ENCODE measurements at places on chromosomes 7 and 10.

DNA sequence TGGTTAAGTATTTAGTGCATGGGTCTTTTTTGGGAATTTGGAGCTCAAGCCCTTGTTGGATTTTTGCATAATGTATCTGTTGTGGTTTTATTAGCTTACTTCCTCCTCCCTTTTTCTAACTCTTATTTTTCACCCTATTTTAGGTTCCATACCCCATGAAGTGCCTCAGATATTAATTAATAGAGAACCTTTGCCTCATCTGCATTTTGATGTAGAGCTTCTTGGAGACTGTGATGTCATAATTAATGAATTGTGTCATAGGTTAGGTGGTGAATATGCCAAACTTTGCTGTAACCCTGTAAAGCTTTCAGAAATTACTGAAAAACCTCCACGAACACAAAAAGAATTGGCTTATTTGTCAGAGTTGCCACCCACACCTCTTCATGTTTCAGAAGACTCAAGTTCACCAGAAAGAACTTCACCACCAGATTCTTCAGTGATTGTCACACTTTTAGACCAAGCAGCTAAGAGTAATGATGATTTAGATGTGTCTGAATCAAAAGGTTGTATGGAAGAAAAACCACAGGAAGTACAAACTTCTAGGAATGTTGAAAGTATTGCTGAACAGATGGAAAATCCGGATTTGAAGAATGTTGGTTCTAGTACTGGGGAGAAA, 28.0 kb downstream of the SIRT1 start:
- no peak for DNase-seq

DNA sequence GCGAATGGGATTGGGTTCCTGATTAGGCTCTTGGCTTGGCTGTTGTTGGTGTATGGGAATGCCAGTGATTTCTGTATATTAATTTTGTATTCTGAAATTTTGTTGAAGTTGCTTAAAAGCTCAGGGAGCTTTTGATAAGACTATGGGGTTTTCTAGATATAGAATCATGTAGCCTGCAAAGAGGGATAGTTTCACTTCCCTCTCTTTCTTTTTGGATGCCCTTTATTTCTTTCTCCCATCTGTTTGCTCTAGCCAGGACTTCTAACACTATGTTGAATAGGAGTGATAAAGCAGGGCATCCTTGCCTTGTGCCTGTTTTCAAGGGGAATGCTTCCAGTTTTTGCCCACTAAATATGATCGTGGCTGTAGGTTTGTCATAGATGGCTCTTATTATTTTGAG, 40.4 kb upstream of the MPP7 start:
- DNase-seq = no peak

- peak; percentile 20 for DNase-seq
Measured at GRCh38 chr10:48363617-48364355, 57.3 kb downstream of the MAPK8 start.

DNA sequence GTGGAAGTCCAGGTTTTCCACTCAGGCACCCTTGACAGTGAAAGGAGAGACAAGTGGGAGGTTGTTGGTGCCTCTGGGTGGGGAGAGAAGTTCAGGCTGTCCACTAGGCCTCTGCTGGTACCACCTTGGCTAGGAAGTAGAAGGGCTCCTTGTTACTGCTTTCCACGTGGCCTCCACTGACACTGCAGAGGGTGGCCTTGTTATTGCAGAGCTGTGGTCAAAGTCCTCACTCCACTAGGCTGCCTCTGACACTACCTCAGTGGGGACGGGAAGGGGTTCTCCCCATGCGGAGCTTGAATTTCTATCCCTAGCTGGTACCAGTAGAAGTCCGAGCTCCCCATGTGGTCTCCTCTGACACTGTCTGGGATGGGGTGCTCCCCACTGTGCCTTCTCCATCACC, 14.9 kb upstream of the STOX1 start:
- DNase-seq = no peak

- no peak for DNase-seq
Measured at GRCh38 chr10:1465993-1466764, 271.1 kb downstream of the ADARB2 start.

DNA sequence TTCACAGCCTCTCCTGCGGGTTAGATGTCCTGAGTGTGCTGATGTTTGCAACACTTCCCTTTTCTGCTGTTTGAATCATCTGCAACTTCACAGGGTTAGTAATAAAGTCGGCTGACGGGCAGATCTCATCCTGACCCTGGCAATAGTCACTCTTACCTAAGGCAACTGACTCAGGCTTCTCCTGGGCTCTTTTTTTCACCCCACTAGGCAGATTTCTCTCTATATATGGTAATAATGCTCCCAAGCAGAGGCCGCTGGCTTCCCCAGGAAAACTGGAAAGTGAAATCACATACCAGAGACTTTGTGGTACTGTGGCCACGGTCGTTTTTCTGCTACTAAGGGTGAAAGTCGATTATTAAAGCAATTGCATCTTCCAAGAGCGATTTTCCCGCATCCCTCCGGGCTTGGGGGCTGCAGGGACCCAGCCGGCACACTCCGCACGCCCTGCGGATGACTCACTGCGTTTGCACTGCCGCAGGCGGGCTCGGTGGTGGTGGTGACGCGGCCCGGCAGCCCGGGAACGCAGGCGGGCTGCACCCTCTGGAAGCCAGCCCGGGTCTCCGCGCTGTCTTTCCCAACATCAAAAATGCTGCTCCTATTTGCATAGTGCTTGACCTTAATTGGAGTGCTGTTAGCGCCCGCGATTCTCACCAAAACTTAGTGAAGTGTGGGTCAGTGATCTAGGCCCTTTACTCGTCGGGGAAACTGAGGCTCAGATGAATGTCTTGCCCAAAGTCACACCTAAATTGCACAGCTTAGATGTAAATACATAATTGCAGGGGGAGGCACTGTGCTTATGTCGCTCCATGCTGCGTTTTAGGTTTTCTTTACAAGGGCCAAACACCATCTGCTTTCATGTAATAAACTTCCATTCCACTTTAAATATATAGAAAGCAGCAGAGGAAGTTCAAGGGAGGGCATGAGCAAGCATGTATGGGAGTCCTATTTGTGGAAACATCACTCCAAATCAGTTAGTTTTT, 47.6 kb upstream of the ITGB1 start:
- no peak for DNase-seq

- no peak for DNase-seq
Measured at GRCh38 chr7:55964261-55965099, at the start of gene NIPSNAP2. Gene NIPSNAP2, plus strand, starts transcription at chr7:55964585. Its CDS starts 25 bp downstream, at chr7:55964610.

- no peak for DNase-seq
Measured at GRCh38 chr10:4167216-4167615, 382.2 kb upstream of the KLF6 start.

GRCh38 chr7:155258226-155258560, 39.5 kb upstream of the INSIG1 start:
- DNase-seq = no peak

GRCh38 chr10:116752563-116752962, 10.2 kb upstream of the HSPA12A start:
- no peak for DNase-seq

- no peak for DNase-seq
Measured at GRCh38 chr7:36264123-36264801, 111.2 kb downstream of the EEPD1 start.

GRCh38 chr10:113982769-113983168, 60.9 kb upstream of the ADRB1 start:
- DNase-seq = no peak

GRCh38 chr10:13496931-13497330, 31.9 kb downstream of the BEND7 start:
- no peak for DNase-seq

DNA sequence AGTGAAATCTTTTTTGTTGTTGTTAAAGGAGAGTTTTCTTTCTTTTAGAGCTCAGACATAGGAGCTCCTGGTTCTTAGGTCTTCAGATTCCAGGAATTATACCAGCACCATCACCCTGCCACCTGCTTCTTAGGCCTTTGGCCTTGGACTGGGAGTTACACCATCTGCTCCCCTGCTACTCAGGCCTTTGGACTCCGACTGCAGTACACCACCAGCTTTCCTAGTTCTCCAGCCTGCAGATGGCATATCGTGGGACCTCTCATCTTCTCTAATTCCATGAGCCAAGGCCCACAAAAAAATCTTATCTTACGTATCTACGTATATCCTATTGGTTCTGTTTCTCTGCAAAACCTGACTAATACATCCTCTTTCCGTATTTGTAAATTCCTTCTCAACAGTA, 5.1 kb upstream of the TACC2 start:
- DNase-seq = no peak

DNA sequence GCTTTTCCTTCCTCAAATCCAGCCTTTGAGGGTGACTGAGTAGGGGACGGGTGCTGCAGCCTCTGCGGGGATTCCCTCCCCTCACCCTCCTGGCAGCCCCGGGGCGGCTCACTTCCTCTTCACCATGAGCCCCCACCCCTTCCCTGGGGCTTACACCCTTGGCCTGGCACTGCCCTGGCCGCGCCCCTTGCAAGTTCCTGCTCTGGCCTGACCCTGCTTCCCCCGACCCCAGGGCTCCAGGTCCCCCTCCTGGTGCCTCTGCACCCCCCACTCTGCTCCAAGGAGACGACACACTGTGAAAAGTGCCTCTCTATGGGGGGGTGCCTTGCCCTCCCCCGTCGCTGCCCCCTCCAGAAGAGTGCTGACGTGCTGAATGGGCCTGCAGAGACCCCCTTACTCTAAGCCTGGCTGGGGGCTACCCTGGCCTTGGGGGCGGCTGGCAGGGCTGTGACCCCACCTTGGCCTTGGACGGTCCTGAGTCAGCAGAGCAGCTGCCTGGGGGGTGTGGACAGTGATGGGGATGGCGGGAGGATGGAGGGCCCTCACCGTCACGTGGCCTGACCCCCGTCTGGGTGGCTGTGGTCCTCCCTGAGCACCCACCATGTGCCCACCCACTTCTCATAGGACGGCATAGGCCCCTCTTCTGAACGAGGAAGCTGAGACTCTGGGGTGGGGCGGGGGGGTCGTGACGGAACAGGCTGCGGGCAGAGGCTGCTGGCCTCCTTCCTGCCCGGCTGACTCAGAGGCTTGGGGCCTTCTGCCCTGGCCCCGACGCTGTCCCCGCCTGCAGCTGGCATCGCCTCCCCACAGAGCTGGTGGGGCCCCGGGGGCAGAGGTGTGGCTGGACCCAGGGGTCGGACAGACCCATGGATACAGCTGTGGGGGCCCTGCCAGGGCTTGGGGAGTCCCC, 9.8 kb downstream of the LFNG start:
- DNase-seq = no peak

- no peak for DNase-seq
Measured at GRCh38 chr10:108104551-108105156, 940.1 kb upstream of the SORCS1 start.

DNA sequence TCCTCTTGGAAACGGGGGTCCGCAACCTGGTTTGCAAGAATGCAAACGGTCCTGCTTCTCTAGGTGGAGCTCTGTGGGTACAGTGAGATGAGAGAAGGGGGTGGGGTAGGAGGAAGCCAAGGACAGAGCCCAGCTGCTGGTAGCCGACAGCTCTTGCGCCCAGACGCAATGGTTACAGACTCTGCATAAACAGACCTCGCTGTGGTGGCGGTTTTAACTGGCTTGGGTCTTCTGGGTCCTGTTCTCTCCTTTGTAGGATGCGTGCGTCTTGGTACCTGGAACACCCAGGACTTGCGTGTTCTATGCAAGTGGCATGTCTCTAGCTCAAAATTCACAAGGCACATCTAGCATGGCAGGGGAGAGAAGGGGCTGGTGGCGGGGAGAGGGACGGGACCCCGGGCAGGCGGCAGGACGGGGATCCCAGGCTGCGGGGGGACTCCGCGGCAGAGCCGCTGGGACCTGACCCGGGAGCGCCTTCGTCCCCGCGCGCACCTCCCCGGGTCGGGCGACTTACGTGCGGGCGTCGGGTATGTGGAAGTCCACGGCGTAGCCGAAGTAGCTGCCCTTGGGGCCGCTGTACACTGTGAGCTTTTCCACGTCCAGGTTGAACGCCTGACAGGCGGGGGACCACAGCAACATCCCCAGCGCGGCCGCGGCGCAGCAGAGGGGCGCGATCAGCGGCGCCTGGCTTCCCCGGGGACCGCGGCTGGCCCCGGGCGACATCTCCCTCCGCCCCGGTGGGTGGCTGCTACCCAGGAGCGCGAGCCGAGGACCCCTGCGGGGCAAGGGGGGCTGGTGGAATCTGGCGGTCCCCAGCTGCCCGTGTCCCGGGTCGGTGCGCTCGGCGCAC, 448 bp downstream of the ITGA8 start:
- DNase-seq = no peak

DNA sequence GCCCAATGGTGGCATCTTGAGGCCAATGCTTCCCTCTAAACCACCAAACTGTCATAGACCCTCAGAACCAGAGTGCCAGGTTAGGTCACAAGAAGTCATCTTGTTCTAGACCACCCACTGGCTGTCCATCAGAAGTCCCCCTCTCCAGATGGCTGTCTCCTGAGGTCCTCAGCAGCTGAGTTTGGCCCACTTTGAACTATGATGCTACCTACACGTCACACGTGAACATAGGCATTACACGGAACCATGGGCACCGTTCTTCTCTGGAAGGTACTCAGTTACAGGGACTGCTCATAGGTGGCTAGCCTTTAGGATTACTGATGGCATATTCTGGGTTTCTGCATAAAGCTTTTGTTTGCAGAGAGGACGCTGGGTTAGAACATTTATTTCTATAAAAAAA, 166.4 kb downstream of the ADAM12 start:
- DNase-seq = no peak

- DNase-seq = no peak
Measured at GRCh38 chr7:142671506-142671905, 77.8 kb upstream of the PRSS1 start.

GRCh38 chr10:101566333-101567164, 21.5 kb downstream of the POLL start:
- DNase-seq = no peak

DNA sequence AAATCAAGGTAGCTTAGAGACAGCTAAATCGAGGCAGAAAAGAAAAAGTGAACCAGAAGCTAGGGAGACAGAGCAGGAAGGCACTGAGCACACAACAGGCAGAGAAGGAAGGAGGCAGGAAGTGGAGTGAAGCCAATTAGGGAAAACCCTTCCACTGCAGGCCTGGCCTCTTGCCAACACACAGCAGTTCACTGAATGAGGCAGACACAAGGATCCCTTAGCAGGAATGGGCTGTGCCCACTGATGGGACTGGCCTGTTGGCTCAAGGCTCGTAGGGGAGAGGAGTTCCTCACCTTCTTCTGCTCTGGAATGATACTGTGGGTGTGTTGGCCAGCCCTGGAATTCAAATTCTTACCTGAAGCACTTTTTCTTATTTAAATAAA, 220.3 kb upstream of the STK17A start:
- peak; percentile 63 for DNase-seq

DNA sequence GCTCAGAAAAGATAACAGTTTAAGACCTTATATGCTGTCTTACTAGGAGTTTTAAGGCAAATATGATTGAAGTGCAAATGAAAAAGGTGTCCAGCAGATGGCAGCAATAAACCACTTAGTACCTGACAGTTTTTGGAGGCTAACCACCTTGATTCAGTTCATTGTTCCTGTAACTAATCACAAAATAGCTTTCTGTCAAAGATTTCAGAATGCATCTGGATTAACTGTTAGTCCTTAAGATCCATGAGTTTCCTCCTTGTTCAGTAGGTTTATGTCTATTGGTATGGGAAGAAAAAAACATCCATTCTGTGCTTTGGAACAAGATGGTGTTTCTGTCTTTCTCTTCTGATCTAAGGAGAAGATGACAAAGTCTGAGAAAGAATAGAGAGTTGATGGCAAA, 46.6 kb downstream of the CCSER2 start:
- peak; percentile 18 for DNase-seq

- no peak for DNase-seq
Measured at GRCh38 chr7:22323714-22324113, 33.2 kb downstream of the RAPGEF5 start.

- no peak for DNase-seq
Measured at GRCh38 chr10:4474829-4475228, 351.2 kb upstream of the AKR1E2 start.

- no peak for DNase-seq
Measured at GRCh38 chr10:73894245-73894971, 16.5 kb upstream of the PLAU start.

Data from SK-N-MC (cell line).